ENCODE measurements at places on chromosomes 7 and 10.

DNA sequence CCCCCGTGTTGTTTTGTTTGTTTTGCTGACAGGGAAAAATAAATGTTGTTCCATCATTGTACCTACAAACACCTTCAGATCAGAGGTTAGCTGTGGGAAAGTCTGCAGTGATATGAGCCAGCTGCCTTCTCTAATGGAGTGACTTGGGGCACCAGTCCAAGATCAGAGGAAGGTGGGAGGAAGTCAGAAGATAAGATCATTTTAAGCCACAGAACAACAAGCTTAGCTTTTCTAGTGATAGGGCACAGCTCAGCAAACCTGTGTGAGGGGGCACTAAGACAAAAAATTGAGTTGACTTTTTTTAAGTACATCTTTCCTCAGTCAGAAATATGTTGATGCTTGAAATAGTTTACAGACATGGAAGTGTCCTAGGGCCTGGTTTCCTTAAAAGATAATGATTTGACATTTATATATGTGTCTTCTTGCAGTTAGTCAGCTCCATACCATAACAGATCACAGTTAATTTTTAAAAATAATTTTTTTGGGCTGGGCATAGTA, 240.3 kb upstream of the KAT6B start:
- no peak for DNase-seq

- DNase-seq, result no peak
Observed at GRCh38 chr7:33156441-33156840, 27.1 kb downstream of the BBS9 start.

- peak; percentile 35 for DNase-seq
Observed at GRCh38 chr7:75758491-75758890, 13.5 kb downstream of the CCL26 start.

DNA sequence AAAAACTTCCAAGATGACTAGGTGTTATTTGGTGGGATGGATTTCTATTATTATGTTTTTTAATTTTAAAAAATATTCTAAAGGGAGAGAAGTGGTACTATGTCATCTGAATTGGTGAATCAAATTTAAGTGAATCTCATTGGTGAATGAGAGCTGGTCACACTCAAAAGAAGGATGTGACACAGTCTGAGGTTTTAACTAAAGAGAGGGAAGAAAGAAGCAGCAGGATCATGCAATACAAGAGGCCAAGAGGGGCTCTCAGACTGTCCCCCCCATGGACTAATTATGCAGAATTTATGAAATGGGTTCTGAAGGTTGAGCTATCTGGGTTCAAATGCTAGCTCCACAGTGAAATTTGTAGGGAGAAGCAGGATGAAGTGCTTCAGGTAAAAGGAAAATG, 16.2 kb downstream of the MACC1 start:
- no peak for DNase-seq

DNA sequence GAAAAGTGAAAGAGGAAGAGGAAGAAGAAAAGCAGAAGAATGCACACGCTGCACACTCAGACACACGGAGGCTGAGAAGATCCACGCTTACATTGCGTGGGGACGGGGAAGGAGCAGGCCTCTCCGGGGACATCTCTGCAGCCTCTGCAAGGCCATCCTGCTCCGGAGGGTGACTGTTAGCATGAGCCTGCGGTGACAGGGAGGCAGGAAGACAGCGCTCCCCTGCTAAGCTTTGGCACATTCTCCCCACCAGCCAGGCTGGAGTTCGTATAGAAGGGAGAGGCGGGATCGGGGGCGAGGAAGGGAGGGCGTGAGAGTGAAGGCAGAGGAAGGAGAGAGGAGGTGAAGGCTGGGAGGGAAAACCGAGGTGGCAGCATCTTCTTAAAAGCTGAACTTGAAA, 366.0 kb upstream of the SHH start:
- DNase-seq, result no peak

GRCh38 chr7:95596198-95597063, at the start of gene PDK4:
Gene PDK4 (minus strand): TSS chr7:95596516. CDS start chr7:95596293, 223 bp downstream.
- DNase-seq, result peak; percentile 42

DNA sequence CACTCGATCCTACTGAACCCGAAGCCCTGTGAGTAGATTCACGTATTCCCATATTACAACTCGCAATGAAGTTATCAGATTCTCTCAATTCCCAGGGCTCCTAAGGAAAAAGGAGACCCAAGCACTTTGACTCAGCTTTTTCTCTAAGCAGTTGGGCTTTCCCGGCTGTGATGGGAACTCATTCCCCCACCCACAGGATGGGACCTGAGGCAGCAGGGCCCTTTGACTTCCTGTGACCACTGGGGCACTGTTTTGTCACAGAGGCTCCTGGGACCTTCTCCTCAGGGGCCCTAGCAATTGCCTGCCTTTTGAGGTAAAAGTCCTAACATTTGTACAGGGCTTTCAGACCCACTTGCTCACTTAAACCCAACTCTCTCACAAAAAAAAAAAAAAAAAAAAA, 122.8 kb upstream of the PDLIM1 start:
- no peak for DNase-seq

- no peak for DNase-seq
Observed at GRCh38 chr7:30222515-30223215, 61.7 kb upstream of the ZNRF2 start.

- no peak for DNase-seq
Observed at GRCh38 chr7:155809947-155810769, 2.1 kb downstream of the SHH start.

DNA sequence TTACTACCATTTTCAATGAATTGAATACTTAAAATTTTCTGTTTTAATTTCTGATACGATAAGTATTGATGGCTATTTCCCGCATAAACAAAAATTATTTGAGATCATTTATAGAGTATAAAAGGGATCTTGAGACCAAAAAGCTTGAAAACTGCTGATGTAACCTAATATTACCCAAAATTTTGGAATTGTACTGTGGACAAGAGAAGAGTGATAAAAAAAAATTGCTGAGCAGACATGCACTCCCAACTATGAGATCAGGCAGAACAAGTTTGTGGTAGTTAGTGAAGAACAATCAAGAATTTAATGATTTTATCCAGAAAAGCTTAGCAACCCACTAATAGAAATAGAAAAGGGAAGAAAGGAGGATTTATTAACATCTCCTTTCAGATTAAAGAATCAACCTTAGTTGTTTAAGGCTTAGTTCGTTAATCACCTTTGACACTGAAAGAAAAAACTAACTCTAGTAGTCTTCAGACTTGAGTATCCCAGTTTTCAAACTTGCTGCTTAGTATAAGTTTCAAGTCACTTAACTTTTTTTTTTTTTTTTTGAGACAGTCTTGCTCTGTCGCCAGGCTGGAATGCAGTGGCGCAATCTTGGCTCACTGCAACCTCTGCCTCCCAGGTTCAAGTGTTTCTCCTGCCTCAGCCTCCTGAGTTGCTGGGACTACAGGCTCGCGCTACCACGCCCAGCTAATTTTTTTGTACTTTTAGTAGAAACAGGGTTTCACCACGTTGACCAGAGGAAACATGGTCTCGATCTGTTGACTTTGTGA, 50.6 kb upstream of the ZC3HAV1 start:
- DNase-seq, result no peak

DNA sequence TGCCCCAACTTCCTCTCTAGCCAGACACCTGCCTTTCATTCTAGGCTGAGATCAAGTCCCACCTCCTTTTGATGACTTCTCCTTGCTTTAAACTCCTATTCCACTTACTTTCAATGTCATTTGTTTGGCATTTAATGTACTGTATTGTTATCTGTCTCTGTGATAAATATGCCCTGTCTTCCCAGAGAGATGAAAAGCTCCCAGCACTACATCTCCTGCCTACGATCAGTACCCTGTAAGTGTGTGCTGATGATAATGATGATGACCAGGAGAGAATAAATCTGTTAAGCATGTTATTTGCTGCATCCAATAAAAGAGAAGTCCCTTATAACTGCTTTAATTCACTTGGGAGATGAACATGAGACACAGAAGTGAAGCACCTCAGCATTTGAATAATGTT, 367.4 kb upstream of the C7orf33 start:
- DNase-seq, result no peak
